ENCODE measurements at places on chromosomes 7 and 10.

GRCh38 chr10:101079874-101080273 lies 18.1 kb downstream of the KAZALD1 start:
- no peak for DNase-seq

DNA sequence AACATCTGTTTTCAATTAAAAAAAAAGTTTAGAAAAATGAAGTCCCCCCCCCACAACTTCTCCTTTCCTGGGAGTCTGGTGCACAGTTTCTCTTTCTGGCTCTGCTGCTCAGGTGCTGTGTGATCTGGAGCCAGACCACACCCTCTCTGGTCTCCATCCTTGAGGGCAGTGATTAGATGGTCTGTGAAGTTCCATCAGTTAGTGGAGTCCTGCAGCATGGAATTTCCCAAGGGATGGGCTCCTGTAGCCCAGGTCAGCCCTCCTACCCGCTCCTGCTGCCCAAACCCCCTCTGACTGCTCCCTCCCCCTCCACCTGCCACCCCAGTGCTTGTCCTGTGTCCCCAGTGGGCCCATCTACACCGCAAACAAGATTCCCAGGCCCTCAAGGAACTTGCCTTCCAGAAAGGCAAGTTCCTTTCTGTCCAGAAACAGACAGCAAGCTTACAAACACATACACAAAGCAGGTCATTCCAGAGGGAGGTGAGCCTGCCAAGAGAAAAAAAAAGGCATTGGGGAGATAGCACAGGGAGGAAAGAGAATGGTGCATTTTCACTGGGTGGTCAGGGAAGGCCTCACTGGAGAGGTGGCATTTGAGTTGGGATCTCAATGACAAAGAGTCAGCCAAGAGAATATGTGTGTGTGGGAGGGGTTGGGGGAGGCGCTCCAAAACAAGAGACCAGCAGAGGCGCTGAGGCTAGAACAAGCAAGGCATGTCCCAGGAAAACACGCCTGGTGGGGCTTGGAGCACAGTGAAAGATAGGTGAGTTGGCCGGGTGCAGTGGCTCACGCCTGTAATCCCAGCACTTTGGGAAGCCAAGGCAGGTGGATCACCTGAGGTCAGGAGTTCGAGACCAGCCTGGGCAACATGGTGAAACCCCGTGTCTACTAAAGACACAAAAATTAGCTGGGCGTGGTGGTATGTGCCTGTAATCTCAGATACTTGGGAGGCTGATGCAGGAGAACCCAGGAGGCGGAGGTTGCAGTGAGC lies 49.5 kb upstream of the SLC29A3 start:
- no peak for DNase-seq

- no peak for DNase-seq
These were observed 53.8 kb downstream of the INPP5A start for GRCh38 chr10:132591166-132591971.

GRCh38 chr10:29618341-29619171 lies 16.2 kb downstream of the SVIL start:
- DNase-seq, result no peak

- no peak for DNase-seq
These were observed 117.3 kb upstream of the INHBA start for GRCh38 chr7:41820111-41820671.

GRCh38 chr10:13404305-13404759 lies 56.2 kb upstream of the SEPHS1 start:
- DNase-seq, result no peak

DNA sequence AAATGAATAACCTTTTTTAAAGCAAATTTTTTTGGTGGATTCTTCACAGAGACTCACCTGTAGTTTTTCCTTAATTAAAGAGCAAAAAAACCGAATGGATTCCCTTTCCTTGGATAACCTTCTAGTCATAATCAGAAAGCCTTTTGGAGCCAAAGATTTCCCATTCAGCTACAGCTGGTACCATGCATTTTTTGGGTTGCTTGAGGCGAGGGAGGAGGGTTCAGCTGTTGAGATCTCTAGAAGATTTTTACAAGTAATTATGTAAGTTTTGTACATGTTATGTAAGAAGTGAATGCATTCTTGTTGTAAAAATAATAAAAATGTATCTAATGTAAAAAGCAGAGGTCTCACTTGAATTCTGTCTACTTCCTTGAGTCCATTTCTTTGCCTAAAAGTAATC lies 463.2 kb downstream of the SORCS3 start:
- DNase-seq, result no peak

DNA sequence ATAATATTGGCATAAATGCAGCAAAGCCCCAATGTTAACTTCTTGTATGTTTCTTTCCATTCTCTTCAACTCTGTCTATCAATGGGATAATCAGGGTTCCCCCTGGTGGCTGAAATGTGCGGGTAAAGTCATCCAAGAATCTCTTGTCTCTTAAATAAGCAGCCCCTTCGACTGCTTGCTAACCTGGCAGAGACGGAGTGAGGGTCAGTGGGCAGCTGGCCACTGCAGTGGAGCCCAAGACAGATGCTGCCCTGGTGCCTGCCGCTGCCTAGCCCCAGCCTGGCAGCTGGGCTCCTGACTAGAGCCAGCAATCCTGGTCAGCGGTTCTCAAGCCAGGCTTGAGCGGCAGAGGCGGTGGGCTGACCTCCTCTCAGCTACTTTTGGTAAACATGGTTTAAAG lies 248.9 kb downstream of the COBL start:
- DNase-seq, result no peak

DNA sequence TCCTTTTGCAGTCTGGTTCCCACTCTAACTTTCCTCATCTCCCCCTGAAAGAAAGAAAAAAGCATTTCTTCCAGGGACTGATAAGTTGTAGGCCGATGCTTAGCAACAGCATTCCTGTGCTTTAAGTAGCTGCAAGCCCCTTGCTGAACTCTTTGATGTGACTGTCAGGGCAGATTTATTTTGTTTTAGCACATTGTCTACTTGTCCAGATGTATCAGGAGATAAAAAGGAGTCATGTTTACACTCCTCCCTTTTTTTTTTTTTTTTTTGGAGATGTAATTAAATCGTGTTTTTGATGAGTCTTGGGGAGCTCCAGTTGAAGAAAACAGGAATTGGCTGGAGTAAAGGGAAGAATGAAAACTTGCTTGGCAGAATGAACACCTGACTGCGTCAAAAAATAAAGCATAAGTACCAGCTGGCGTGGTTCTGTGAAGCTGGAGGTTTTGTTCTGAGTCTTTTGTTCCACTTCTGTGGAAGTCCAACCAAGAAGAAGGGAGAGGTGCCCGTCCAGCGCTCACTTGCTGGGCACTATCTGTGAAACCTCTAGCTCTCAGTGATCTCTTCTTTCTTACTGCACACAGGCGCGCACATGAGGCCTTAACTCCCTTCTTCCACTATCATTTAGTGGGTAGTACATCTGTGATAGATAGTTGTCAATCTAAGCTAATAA lies 871.7 kb downstream of the LRMDA start:
- no peak for DNase-seq

- no peak for DNase-seq
These were observed 14.6 kb downstream of the RASGEF1A start for GRCh38 chr10:43252166-43252782.

DNA sequence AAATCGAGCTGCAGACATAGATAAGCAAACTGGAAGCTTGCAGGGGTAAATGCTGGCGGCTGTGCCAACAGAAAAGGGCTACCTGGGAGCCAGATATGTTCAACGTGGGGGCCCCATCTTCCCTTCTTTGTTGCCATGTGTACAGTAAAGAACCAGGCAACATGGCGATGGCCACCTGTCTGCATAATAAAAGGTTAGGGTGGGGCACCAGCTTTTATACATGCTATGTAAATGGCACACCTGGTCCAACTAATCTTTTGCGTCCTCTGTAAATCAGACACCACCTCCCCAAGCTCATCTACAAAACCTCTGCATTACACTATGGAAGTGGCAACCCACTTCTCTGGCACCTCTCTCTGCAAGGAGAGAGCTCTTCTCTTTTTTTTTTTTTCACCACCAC lies 13.9 kb downstream of the BUD31 start:
- no peak for DNase-seq

- no peak for DNase-seq
These were observed 57.6 kb downstream of the IKZF1 start for GRCh38 chr7:50362142-50362541.

DNA sequence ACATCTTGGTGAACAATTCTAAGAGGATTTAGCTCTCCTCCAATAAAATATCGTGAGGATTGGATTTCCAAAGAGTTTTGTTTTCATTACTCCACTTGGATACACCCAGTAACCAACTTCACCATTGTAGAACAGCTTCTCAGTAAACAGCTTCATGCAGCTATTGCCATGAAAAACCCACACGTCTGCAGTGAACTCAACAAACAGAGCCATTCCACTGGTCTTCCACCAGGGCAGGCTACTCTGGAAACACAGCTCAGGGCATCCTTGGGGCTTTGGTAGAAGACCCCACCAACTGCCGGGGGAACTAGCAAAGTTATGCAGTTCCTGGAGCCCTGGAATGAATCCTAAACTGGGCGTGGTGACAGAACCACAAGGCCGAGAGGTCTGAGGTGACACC lies 77.4 kb downstream of the CALN1 start:
- DNase-seq, result no peak

- DNase-seq, result no peak
These were observed 303.4 kb downstream of the XPNPEP1 start for GRCh38 chr10:109619914-109620313.

DNA sequence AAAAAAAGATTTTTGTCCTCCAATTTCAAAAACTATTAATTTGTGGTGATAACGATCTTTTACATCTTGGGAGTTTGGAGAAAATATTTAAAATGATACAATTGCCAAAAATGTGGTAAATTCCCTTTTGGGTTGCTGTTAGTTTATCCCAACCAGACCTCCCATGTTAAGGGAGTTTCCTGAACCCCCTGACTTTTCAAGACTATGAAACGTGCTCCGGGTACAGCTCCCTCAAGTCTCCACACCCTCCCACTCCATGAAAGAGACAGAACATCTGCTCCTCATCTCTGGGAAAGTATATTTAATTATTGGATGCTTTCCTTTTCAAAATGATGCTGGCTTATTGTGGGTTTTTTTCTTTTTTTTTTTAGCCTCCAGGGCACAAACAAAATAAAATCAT lies 534.6 kb upstream of the NRP1 start:
- DNase-seq, result no peak

GRCh38 chr7:66409493-66409892 lies 204.4 kb downstream of the TPST1 start:
- DNase-seq, result no peak

- no peak for DNase-seq
These were observed at the start of gene NYAP1 for GRCh38 chr7:100483722-100484672. Gene NYAP1, plus strand, starts transcription at chr7:100483927. Its CDS starts 1,385 bp downstream, at chr7:100485312.

GRCh38 chr10:107544706-107545520 lies 380.4 kb upstream of the SORCS1 start:
- DNase-seq, result no peak

- no peak for DNase-seq
These were observed 9.4 kb downstream of the SLC35B4 start for GRCh38 chr7:134307320-134307719.

GRCh38 chr10:5983774-5984173 lies 6.4 kb upstream of the IL15RA start:
- DNase-seq, result no peak

DNA sequence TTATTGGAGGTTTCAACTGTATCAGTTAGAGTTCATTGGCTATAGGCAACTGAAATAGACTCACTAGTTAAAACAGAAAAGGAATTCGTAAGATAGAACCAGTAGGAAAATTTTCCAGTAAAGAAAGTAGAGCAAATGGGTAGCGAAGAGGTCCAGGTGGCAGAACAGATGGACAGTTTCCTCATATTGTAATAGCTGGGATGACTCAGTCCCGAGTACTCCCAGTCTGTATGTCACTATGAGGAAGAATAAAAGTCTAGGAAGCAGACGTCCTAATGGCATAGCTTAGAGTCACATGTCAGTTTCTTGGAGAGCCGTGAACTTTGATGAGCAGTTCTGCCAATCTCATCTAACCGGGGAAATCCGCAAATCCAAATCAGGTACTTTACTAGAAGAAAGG lies 95.3 kb downstream of the RNF32 start:
- DNase-seq, result no peak

GRCh38 chr7:112940314-112940732 lies 146.3 kb downstream of the GPR85 start:
- DNase-seq, result no peak

DNA sequence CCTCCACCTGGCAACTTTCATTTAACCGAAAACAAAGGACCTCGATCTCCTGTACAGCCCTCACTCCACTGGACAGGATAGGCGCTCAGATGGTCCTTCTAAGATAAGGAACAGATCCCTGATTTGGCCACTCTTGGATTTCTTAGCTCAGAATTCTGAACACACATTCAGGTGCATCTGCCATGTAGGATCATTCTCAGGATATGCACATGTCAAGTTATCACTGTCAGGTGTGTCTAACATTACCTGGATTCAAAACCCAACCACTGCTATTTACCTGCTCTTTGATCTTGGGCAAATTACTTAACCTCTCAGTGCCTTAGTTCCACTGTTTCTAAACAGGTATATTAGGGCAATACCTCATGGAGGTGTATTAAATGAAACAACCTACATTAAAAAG lies 12.2 kb upstream of the ADD3 start:
- DNase-seq, result no peak

GRCh38 chr7:26179826-26180497 lies 20.6 kb downstream of the HNRNPA2B1 start:
- DNase-seq, result no peak

- no peak for DNase-seq
These were observed 19.2 kb downstream of the AKR1C8 start for GRCh38 chr10:5165738-5166137.

DNA sequence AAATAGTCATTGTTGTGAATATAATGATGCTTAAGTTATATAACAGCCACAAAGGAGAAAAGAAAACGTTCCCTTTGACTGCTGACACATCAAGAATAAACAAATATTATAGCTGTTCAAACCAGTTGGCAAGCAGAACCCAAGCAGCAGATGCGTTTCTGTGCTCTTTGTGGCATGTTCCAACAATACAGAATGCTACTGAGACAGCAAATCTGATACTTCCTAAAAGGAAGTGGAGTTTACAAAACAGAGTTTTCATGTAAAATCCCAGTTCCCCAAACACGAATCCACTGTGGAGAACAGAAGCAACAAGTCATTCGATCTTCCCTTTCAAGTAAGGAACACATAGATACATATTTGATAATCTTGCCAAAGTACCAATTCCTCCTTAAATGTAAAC lies 170.9 kb upstream of the ASAH2 start:
- no peak for DNase-seq

- no peak for DNase-seq
These were observed 293.8 kb downstream of the RNLS start for GRCh38 chr10:88289342-88289741.

DNA sequence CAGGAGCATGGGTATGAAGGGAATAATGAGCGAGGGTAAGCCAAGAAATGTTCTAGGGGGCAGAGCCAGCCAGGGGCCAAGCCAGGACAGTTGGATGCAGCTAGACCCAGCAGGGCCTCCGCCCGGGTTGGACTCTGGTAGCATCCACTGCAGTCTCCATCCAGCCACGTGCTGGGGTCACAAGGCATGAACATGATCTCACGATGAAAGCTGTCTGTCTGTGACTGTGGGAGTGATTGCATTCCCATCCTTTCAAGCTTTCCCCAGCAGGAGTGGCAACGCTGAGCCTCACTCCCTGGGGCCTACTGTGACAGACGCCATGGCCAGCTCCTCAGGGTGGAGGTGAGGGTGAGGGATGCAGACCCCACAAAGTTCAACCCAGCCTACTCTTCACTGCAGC lies 47.8 kb upstream of the RET start:
- DNase-seq, result no peak

Data from GOT3 (cell line).